Brain microvascular endothelial cell (primary cell): ENCODE measurements at places on chromosomes 4 and X.

GRCh38 chr4:90883519-90883918, 756.3 kb downstream of the CCSER1 start:
- no peak for DNase-seq

DNA sequence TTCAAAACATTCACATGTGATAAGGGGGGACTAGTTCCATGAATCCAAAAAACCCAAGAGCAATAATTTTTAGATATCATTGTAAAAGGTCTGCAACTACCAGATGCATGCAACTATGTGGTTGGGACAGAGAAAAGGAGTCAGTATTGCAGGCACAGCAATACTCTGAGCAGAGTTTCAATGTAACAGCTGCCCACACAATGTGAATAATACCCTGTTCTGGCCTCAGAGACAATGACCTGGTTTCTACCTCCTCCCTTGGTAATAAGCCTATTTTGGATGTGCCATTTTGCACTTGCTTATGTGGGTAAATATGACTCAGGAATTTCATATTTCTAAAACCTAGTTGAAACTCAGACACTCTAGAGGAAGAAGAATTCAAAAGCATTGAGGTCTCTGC, 194.8 kb upstream of the RASGEF1B start:
- DNase-seq: no peak

- DNase-seq: no peak
Observed at GRCh38 chr4:54567327-54567726, 90.4 kb upstream of the KIT start.

DNA sequence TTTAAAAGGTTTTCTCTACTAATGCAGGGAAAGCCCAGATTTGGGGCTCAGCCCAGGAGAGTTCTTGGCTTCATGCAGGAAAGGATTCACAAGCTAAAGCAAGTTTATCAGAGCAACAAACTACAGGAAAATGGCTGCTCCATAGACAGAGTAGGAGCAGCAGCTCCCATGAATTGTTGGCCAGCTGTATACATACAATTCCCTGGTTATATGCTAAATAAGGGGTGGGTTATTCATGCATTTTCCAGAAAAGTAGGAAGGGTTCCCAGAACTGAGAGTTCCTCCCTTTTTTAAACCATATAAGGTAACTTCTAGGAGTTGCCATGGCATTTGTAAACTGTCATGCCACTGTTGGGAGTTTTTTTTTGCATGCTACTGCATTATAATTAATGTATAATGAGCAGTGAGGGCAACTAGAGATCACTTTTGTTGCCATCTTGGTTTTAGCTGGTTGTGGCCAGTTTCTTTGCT, 2.6 kb downstream of the C4orf33 start:
- DNase-seq: no peak

- DNase-seq: no peak
Observed at GRCh38 chr4:144757969-144758368, 112.0 kb downstream of the HHIP start.

- no peak for DNase-seq
Observed at GRCh38 chr4:42172921-42173320, 20.5 kb upstream of the BEND4 start.
